Esophagus squamous epithelium (tissue), 5 donors: ENCODE measurements at places on chromosomes 2 and 18. TPM values are rescaled to one million over a fixed set of nuclear protein-coding genes. Genes with fewer than 3 reads are reported as not detected.

DNA sequence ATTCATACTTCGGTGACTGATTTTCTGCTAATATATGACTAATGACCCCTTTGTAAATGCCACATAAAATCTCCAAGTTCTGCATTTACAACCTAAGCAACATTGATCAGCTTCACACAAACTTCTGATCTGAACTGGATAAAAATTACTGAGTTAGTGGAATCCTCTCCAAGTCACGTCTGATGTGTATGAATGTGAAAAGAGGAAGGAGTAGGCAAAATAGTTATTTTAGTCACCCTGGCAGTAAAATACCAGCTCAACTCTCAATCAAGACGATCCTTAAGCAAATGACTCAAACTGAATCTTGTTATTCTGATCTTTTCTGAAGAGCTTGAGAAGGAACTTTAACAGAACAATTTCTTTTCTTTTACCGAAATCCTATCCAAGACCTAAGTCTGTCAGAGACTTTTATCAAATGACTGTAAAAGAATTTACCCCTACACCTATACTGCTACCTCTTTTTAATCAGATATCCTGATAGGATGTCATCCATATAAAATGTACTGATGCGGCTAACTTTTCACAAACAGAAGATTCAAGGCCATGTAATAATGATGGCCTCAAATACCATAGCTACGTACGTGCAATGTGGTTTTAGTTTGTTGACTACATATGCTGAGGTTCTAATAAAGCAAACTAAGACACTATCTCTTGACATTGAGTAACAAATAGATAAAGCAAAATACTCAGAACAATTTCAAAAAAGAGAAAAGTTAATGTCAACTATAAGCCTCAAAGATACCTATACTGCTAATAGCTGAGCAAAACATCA lies 23.7 kb downstream of the CUL3 start:
- DNase-seq: no peak

DNA sequence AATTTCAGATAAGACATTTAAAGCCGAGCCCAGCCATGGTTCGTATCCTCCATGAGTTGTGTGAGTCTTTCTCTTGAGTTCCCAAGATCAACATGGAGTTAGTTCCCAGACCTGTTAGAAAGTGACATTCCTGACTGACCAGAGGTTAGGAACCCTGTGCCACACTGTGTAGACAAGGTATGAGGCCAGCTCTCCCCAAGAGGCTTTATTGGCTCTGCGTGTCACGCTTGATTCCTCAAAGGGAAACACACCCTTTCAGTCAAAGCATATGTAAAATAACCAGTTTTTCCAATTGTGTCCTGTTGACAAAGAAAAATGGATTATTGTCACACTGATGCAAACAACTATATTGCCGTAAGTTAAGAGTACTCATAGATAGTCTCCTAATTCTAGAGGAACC lies 1.2 kb downstream of the SULT1C3 start:
- no peak for DNase-seq

DNA sequence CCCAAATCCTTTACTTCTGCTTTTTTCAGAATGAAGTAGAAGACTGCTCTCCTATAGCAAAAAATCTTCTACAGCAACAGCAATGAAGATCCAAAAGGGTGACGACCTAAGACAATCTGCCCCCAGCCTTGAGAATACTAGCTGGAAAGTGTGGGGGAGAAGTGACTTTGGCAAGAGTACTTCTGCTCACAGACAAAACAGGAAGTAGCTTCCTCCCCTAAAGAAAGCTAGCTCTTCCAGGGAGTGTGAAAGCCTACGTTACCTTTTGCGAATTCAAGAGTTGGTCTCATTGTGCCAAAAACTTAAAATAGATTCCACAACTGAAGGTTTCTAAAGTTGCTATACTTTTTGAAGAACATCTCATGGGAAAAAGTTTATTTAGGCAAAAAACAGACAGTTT lies 1069.2 kb upstream of the CHAC2 start:
- DNase-seq: no peak

GRCh38 chr18:10318691-10318970 lies 135.8 kb upstream of the APCDD1 start:
- DNase-seq: no peak

DNA sequence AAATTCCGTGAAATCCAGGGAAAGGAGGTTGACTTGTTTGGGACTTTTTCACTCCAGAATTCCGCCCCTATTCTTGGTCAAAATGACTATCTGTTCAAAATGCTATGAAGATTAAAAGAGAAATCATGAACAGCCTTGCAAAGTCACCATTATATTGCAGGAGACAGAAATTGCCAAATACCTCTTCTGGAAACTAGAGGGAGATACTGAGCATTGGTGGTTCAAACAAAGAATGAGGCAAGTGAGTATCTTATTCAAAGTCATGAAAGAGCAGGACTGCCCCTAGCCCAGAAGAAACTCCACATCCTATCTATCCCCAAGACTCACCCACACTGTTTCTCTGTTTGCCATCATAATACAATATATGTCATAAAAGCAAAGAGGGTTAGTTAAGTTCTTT lies 862.3 kb upstream of the POU3F3 start:
- DNase-seq: no peak

GRCh38 chr18:29311580-29311979 lies 1134.7 kb upstream of the CDH2 start:
- no peak for DNase-seq

DNA sequence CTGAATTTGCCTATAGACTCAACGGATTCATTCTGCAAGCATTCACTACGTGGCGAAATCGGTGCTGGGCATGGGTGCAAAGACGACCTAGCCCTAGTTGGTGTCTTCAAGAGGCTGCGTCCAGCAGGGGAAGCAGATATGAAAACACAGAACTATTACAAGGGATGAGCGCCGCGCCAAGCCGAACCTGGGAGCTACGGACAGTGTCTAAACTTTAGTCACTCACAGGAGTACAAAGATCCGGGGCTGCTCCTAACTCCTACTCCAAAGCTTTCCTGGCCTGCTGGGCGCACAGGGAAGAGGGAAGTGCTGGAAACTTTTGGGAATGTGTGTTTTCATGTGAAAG lies 732 bp upstream of the ANXA4 start:
- peak; percentile 9 for DNase-seq

Gene PRKAG3
- not detected for total RNA-seq
